ENCODE measurements at places on chromosomes 5 and 9. TPM values are rescaled to one million over a fixed set of nuclear protein-coding genes. Genes with fewer than 3 reads are reported as not detected.

- DNase-seq, result peak; percentile 11
Observed at GRCh38 chr9:31587146-31587545, 797.3 kb upstream of the ACO1 start.

GRCh38 chr9:124436320-124436719 lies 13.9 kb upstream of the ADGRD2 start:
- no peak for DNase-seq

DNA sequence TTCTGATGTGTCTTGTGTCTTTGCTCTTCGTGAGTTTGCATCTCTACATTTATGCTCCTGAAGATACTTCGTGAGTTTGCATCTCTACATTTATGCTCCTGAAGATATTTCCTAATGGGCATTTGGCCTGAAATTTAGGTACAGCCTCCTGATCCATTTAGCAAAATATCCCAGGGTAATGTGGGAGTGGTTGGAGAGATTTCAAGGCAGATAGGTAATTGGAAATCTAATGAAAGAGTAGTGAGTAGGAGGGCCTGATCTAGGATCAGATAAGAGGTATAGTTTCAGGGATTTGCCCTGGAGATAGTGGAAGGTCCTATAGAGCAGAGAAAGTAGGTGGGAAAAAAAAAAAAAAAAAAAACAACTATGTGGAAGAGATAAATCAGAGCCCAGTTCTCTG lies 14.6 kb upstream of the SNX2 start:
- no peak for DNase-seq

DNA sequence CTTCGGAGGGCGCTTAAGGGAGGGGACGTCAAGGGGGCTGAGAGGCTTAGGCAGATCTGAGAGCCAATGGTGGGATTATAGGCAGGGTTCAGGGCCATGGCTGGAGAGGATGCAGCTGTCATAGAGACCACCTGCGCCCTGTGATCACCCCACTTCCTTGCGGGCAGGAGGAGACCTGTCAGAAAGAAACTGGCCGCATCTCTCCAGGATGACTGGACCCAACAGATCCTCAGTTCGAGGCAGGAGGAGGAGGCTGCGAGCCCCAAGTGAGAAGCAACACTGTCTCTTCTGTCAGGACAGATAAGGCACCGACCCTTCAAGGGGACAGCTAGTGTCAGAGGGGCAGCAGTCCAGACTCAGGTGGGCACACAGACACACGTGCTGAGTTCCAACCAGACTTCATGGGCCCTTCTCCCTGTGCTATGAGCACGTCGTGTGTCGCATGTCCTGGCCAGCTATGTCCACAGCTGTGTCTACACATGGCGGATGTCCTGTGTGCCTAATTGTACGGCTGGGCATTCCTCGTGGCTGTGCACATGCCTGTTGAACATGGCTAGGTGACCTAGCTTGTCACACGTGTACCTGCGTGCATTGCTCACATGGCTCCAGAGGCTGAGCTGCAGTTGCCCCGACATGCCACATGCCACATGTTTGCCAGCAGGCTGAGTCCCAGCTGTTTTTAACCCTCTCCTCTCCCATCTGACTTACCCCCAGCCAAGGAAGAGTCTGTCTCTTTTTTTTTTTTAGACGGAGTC lies 583 bp upstream of the AQP3 start:
- DNase-seq, result no peak

SLC31A1 gene
- 28.7 TPM for total RNA-seq

GRCh38 chr9:19146441-19147024 lies 19.2 kb upstream of the PLIN2 start:
- DNase-seq, result no peak

- DNase-seq, result no peak
Observed at GRCh38 chr5:148403344-148403743, 19.6 kb downstream of the FBXO38 start.

CAVIN4 gene
- total RNA-seq, result 0.69 TPM
